NCI-H1105 treated with DMSO at 0.1 percent for 48 hours (cell line): ENCODE measurements at places on chromosomes 7 and 10.

- DNase-seq = no peak
Observed at GRCh38 chr7:94481279-94481678, 28.3 kb upstream of the CASD1 start.

- DNase-seq = no peak
Observed at GRCh38 chr10:72087969-72088888, at the start of gene SPOCK2. Gene SPOCK2, minus strand, starts transcription at chr10:72088551. Its CDS starts 223 bp downstream, at chr10:72088328.

DNA sequence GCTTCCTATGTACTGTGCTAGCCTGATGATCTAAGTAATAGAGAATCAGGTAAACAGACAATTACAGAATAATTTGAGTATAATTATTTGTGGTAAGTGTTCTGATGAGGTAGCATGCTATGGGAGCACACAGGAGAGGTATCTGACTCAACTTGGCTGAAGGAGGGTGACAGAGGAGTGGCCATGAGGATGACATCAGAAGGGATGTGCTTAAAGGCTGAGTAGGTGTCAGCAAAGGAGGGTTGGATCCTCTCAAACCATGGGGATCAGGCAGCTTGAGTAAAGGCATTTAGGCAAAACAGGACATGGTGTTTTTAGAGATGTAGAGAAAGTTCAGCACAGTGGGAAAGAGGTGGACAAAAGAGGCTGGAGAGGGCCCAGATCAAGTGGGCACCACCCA, 29.0 kb downstream of the KLHDC10 start:
- no peak for DNase-seq

DNA sequence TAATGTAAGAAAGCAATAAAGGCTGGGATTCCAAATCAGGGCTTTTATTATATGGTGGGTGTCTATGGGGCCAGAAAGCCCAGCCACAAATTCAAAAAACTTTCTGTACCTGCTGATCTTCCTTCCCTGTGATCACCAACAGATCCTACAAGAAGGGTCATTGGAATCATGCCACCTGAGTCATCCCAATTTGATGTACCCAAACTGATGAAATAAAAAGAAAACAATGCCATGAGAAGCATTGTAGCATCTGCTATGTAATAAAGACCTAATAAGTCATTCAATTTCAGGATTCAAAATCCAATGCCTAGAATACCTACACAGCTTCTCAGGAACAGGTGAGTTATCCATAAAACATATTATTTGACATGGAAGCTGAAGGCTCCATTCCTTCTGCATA, 228.8 kb downstream of the DKK1 start:
- no peak for DNase-seq

DNA sequence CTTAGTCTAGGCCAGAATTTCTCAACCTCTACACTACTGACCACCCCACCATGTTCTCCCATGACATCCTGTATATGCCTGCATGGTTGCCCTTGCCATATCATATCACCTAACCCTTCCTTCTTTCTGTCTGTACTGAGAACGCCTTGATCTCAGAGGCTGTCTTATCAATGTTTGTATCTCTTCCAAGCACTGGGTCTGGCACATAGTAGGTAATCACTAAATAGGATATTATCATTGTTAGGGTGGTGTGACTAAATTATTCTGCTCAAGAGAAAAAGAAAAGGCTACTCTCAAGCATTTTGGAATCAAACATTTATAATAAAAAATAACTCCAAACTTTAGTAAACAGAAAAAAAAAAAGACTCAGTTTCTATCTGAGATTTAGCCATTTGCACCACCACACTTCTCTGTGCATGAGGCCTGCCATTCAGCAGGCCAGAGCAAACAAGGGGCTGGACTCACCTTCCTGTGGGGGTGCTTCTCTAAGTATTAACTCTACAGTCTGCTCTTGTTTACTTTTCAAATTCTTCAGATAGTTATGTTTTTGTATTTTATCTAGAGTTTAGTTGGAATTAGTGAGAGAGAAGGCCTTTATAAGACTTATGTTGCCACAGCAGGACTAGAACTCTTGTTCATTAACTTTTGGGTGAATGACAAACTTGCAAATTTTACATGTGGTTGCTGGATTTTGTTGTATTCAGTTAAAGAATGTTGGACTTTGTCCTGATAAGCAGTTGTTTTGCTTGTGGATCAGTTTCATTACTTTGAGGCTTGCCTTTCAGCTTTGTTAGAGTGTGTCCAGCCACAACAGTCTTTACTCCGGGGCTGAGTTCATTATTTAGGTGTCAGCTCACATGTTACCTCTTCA, 5.4 kb downstream of the AGBL3 start:
- DNase-seq = no peak

DNA sequence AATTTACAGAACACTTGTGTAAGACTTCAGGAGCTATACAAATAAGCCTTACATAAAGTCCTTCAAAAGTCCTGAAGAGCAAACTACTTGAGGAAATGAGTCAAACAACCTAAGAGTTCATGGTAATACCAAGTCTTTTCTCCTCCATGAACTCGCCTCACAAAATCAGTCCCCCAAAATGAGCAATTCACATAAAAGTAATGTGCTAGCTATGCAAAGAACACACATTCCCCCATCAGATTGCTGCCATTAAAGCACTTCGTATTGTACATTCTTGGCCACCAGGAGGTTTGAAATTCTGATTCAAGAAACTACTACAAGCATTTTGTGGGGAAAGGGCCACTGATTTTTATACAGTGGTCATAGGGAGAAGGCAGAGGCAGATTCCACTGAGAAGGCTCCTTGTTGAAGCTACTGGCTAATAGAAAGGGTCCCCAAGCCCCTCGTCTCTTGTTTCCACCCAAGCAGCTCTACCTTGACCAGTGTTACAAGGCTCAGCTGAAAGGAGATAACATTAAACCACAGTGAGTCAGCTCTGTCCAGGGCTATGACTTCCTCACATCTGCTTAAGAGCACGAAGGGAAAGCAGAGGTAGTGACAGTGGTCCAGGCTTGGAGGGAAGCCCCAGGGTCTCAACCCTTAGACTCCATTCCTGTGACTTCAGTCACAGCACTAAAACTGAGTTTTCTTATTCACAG, 115.2 kb upstream of the CDK1 start:
- DNase-seq = no peak

GRCh38 chr7:73515178-73515577, 6.9 kb downstream of the BAZ1B start:
- no peak for DNase-seq

DNA sequence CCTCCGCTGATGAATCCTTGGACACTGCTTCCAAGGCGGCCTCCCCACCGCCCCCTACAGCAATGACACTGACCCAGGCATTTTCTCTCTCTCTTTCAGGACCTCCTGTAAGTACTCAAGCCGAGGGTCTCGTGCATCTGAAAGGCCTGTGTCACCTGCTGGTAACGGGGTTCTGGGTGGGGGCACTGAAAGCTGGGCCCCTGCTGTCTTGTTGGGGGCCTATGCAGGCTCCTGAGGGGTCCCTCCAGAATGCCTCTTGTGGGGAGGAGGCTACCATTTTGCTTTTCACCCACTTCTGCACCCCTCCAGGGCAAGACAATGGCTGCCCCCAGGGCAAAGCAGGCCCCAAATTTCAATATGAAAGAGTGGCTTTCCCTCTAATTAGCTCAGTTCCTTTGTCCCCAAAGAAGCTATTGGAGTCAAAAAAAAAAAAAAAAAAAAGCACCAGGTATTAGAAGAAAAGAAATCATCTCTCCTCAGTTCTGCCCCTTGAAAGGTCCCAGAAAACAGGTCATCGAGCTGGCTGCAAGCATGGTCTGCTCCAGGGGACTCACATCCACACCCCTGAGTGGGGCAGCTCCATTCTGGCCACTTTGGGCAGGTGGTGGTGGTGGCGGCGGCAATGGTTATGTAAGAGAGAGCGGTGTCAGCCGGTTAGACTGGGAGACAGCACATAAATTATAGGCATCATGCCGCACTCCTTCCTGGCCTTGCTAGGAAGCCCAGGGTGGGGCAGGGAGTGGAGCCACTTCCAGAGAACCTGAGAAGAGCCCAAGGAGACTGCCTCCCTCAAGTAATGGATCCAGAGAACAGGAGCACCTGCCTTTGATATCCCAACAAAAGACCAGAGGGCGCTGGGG, 66.2 kb downstream of the COL13A1 start:
- DNase-seq = no peak

DNA sequence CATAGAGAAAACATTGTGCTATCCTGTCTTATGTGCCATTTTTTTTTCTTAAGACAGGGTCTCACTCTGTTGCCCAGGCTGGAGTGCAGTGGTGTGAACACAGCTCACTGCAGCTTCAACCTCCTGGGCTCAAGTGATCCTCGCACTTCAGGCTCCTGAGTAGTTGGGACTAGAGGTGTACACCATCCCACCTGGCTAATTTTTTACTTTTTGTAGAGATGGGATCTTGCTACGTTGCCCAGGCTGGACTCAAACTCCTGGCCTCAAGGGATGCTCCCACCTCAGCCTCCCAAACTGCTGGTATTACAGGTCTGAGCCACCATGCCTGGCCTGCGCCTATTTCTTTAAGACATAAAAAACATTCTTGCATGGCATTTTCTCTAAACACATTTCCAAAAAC, 20.6 kb downstream of the LYZL1 start:
- DNase-seq = no peak

- peak; percentile 31 for DNase-seq
Observed at GRCh38 chr10:75525067-75525466, 93.6 kb downstream of the LRMDA start.

- DNase-seq = no peak
Observed at GRCh38 chr7:158684329-158684728, 20.3 kb downstream of the NCAPG2 start.

- no peak for DNase-seq
Observed at GRCh38 chr10:17406036-17406834, 48.2 kb downstream of the ST8SIA6 start.

DNA sequence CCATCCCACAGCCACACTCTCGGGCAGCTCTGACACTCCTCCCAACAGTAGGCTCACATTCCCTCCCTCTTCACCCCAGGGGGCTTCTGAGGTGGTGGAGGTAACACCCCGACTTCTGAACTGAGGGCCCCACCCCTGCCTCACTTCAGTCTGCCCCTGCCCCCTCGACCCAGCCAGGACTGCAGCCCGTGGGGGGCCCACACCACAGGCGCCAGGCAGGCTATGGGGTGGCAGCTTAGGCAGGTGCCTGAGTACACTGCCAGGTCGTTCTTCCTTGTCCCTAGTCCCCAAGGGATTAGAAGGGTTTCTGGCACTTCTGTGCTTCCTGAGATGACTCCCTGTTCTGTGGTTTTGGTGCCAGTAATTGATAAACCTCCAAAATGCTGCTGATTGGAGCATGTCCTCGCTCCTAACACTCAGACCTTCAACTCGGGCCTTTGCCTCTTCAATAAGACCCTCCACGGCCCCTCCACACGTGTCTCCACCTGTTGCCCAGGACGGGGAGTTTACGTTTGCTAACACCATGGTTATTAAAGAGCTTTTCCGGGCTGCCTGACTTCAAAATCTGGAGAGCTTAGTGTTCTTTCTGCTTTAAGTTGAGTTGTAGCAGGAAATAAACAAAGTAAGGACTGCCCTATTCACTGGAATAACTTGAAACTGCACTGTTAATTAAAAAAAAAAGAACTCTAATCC, 23.8 kb upstream of the LARP4B start:
- DNase-seq = no peak

GRCh38 chr7:68224041-68224741, 1227.6 kb downstream of the TYW1 start:
- DNase-seq = peak; percentile 99

GRCh38 chr10:108556186-108556585, 1367.1 kb downstream of the XPNPEP1 start:
- no peak for DNase-seq

GRCh38 chr7:120421151-120421651, 148.2 kb downstream of the KCND2 start:
- DNase-seq = no peak

DNA sequence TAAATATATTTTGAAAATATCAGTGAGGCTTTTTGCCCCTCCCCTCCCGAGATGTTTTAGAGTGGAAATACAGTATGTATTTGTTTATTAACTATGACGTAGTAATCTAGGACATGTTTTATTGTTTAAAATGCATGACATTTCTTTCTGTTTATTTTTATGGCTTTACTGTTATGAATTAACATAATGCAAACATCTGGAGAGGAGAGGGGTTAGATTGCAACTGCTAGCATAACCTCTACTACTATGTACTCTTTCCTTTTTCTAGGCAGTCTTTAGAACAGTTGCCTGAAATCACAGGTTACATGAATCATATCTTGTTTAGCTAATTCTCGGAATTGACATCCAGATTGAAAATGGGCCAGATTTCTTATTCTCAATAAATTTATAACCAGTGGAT, 7.4 kb downstream of the BTAF1 start:
- no peak for DNase-seq

GRCh38 chr7:131061158-131061557, 266.5 kb upstream of the MKLN1 start:
- DNase-seq = no peak

- no peak for DNase-seq
Observed at GRCh38 chr7:34224281-34224680, 318.9 kb downstream of the BMPER start.

DNA sequence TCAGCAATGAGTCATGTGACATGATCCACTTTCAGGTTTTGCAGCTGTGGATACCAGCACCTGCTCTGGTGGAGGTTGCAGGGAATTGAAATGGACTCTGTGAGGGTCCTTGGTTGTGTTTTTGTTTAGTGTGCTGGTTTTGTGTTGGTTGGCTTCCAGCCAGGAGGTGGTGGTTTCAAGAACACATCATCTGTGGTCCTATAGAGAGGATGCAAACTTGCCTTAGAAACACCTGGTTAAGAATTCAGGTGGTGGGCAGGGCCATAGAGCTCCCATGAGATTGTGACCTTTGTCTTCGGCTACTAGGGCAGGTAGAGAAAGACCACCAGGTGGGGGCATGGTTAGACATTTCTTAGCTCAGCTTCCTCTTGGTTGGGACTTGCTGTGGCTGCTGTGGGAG, 59.2 kb upstream of the CYP2C9 start:
- DNase-seq = no peak

DNA sequence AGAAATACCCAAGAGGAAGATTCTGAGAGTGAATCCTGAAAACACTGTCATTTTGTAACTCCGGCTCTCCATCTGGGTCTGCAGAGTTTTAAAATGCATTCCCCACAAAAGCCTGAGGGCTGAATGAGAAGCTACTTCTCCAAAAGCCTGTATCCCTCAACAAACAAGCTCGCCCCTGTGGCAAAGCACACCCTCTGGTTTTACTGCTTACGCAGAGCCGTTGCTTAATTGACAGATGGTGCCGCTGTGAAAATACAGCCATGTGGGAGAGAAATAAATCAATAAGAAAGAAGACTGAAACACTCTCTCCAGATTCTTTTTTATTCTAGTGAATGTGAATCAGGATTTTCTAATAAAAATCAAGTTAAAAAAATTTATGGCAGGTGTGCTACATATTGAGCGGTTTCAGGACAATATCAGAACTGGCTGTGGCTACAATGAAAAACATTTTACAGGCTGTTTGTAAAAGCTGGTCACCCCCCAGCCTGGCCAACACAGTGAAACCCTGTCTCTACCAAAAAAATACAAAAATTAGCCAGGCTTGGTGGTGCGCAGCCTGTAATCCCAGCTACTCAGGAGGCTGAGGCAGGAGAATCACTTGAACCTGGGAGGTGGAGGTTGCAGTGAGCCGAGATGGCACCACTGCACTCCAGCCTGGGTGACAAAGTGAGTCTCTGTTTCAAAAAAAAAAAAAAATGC, 32.5 kb downstream of the C7orf33 start:
- DNase-seq = no peak
